ENCODE measurements at places on chromosomes 1 and 21.

GRCh38 chr21:17469727-17470126, 43.1 kb upstream of the CXADR start:
- no peak for DNase-seq

DNA sequence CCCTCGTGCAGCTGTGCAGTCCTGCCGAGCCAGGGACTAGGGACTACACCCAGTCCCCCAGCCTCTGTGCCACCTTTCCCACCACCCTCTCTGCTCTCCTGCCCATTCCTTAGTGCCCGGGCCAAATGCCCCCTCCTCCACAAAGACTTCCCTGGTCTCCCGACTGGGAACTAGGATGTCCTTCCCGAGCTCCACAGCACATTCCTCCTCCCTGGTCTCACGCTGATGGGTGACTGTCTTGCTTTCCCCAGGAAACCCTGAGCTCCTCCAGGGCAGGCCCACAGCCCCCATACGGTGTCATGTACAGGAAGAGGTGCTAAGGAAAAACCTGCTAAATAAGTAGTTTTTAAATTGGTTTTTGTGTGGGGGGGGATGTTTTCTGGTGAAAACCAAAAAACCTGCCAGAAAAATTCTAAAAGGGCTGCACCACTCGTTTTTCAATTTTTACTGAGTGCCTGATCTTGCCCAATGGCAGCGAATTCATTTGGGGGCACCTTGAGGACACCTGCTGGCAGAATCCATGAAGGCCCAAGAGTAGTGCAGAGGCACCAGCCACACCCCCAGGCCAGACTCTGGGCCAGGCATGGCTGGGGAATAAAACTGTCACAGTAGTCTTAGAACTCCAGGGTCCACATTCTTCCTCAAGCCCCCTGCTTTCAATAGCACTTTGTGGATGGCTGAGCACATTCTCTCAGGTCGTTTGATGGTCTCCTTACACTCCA, 50.4 kb downstream of the GLIS1 start:
- DNase-seq = no peak

DNA sequence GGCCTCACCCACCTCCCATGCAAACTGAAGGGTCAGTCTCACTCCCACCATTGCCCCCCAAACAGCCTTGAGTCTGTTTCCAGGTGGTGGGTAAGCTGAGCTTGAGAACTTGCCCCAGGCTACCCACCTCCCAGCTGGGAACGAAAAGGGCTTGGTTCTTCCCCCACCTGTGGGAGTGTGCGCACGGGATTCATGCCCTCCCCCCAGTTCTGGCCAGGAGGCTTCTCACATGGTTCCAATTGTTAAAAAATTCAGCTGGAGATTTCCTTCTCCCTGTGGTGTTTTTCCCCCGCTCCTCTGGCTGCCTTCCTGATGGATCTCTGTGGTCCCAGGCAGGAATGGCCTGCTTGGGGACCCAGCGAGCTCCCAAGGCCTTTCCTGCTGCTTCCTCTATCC, 81.8 kb upstream of the C21orf91 start:
- DNase-seq = no peak

DNA sequence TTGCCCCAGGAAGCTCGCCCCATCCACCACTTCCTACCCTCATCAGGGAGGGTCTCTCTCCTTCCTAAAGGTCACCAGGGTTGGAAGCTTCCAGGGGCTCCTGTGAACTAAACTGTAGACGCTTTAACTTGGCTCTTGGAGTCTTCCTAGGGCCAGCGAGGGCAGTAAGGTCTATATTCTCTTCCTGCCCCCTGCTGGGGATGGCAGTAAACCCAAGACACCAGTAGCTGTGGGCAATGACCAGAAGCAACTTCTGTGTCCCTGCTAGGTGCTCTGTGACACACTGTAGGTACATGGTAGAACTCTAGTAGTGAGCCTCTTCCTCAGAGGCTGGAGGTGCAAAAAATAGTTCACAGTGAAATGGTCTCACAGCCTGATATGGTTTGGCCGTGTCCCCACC, 30.0 kb downstream of the KCND3 start:
- DNase-seq = no peak

- DNase-seq = peak; percentile 77
Observed at GRCh38 chr1:94322696-94323095, 85.3 kb upstream of the ARHGAP29 start.

DNA sequence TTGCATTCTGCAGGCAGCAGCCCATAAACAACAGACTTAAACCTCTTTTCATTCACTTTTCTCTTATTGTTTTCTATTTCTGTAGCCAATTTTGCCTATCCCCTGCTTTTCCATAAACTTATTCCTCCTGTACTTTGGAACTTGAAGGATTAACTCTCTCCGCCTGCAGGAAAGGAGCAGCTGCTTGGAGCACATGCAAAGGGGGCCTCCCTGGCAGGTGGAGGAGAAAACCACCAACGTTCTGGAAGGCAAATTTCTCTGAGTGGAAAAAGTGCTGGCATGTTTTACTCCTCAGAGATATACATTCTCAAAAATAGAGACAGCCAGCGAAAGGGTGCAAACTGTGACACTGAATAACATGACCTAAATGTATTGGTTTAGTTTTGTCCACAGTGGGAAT, 33.6 kb downstream of the RGS21 start:
- DNase-seq = no peak

DNA sequence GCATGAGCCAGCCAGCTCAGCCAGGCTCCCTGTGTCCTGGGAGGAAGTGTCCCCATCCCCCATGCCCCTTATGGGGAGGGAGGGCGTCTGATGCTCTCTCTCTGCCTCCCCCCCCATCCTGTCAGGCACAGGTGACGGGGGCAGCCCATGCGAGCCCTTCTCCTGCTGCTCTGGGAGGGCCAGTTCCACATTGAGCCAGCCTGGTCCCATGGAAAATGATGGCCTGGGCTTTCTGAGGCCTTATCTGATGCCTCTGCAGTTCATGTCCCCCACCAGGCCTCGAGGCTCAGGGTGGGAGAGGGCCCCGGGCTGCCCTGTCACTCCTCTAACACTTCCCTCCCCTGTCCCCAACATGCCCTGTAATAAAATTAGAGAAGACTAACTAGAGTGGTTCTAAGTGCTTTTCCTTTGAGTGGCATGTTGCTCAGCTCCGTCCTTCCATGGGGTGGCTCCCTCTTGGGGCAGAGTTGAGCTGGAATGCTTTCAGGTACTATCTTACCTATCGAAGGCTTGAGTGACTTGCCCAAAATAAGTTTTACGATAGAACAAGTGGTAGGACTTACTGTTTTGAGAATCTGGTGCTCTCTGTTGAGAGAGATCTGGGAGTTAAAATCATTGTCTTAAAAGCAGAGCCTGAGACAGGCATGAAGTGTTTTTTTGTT, 1.8 kb upstream of the MTFR1L start:
- no peak for DNase-seq

GRCh38 chr1:62194651-62195544, at the start of gene L1TD1:
TSS of gene L1TD1 (plus strand) at chr1:62194849. CDS start at chr1:62206629, 11,780 bp downstream.
- DNase-seq = no peak

GRCh38 chr1:92995441-92996430, 34.5 kb upstream of the DIPK1A start:
- peak; percentile 22 for DNase-seq

DNA sequence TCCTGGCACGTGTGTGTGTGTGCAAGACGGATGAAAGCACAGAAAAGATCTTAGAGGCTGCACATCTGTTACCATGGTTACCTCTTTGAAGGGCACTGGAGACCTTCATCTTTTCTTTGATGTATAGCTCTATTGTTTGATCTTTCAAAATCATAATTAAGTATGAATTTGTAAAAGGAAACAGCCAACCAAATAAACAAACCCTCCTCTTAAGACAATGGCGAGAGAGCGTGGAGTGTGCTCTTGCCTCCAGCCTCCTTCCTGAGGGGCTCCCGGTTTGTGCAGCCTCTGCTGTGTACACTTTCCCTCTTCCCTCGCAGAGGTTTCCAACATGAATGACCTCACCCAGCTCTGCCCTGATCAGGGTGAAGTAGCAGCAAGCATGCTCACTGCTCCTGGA, 27.9 kb downstream of the CACNA1S start:
- no peak for DNase-seq

- DNase-seq = no peak
Observed at GRCh38 chr1:160578175-160578524, 1.1 kb downstream of the CD84 start.

DNA sequence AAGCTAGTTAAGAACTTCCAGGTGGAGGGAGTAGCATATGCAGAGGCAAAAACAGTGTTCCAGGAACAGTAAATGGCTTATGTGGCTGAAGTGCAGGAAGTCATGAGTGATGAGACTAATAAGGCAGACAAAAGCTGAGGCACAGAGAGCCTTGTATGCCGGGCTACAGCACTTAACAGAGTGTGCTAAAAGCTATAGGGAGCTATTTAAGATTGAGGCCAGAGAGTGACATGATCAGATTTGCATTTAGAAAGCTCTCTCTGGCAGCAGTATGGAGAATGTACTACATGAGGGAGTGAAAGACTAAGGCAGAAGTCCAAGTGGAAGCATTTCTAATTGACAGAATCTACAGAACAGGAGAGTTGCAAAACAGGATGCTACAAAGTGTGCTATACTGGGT, 38.6 kb downstream of the WASF2 start:
- DNase-seq = no peak

GRCh38 chr1:78304761-78305160, 186.0 kb upstream of the PTGFR start:
- DNase-seq = peak; percentile 21

DNA sequence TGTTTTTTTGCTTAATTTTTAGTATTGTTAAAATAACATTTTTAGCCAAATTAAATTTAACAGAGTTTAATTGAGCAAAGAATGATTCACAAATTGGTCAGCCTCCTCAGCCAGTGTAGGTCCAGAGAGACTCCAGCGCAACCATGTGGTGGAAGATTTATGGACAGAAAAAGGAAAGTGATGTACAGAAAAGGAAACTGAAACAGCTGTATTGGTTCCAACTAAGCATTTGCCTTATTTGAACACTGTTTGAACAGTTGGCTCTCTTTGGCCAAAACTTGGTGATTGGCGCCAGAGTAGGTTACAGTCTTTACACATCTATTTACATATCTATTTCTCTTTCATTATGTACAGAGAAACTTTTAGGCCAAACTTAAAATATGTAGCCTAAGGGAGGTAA, 19.4 kb downstream of the RPS6KC1 start:
- peak; percentile 83 for DNase-seq

DNA sequence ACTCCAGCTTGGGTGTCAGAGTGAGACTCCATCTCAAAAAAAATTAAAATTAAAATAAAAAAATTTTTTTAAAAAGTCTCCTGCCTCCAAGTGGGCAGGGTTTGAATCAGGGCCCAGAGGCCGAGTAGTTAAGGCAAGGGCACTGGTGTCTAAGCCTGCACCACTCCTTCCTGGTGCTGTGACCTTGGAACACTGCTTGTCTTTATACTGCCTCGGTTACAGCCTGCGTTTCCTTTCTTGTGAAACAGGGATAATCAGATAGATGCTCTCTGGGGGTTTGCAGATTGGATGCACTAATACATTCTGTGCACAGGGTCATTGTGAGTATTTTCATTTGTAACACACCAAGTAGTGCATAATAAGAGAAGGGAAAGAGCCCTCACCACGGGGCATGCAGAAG, 58.4 kb upstream of the EFHD2 start:
- no peak for DNase-seq

DNA sequence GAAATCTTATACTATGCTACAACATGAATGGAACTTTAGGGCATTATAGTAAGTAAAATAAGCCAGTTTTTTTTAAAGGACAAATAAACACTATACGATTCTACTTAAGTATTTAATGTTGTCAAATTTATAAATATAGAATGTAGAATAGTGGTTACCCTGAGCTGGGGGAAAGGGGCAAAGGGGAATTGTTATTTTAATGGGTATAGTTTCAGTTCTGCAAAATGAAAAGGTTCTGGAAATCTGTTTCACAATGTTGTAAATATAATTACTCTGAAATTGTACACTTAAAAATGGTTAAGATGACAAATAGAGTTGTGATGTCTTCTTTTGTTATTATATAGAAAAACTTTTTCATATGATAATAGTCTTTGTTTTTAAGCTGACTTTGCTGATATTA, 366.3 kb downstream of the MRPL39 start:
- DNase-seq = no peak

DNA sequence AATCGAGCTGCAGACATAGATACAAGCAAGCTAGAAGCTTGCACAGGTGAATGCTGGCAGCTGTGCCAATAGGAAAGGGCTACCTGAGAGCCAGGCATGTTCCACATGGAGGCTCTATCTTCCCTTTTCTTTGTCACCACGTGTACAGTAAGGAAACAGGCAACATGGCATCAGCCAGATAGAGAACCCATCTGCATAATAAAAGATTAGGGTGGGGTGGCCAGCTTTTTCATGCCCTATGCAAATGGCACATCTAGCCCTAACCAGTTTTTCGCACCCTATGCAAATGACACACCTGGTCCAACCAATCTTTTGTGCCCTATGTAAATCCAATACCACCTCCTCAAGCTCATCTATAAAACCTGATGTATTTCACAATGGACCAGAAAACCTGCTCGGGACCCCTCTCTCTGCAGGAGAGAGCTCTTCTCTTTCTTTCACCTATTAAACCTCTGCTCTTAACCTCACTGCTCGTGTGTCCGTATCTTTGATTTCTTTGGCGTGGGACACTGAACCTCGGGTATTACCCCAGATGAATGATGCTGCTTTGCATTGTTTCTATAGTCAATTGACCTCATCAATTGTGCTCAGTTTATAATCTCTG, 93.9 kb downstream of the SLC30A10 start:
- DNase-seq = no peak

GRCh38 chr1:15975358-15975804, 520 bp downstream of the ZBTB17 start:
- peak; percentile 48 for DNase-seq

DNA sequence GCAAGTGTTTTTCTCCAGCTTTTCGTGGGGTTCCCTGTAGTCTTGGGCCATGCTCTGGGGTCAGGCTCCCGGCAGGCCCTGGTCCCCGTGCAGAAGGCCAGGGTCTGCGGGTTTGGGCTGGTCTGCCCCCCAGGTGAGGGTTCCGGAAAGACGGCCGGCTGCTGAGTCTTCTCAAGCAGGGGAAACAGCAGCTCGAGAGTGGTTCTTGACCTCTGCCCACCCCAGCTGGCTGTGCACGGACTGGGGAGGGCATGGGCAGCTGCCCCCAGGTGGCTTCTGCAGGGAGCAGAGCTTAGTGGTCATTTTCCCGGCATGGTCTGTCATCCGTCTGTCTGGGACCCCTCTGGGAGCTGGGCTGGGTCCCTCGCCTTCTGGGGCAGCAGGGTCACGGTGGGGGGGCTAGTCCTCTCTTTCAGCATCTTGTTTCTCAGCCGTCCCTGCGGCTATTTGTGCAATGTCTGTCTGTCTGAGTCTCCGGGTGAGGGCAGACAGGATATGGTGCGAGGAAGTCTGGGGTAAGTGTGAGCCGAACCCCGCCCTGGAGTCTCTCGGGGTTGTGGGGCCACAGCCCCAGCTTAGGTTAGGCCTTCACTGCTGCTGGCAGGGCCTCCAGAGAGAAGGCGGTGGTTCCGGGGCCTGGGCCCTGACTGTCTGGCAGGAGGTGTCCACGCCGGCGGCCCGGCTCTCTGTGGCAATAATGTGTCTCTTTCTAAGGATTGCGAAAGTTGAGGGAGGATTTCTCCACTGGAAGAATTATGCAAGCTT, 6.1 kb downstream of the SKI start:
- peak; percentile 98 for DNase-seq

All from fibroblast of pulmonary artery (primary cell).